ENCODE measurements at places on chromosomes 2 and 18.

- DNase-seq: peak; percentile 70
Measured at GRCh38 chr2:70111752-70112591, 24.7 kb downstream of the PCBP1 start.

DNA sequence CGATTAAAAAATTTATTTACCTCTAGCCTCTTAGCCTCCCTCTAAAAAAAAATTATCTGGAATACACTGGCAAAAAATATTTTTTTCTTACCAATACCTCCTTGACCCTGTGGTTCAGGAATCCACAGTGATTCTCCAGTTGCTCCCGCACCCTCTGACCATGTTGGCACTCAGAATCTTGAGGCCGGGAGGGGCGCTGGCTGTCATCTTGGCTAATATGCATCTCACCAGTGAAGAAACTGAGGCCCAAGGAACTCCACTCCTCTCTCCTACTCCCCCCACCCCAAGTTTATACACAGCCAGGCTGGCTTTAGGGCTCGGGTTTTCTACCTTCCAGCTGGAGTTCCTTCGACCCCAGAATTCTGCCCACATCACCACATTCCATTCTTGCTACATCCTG lies 97.8 kb upstream of the THOC1 start:
- DNase-seq: no peak

DNA sequence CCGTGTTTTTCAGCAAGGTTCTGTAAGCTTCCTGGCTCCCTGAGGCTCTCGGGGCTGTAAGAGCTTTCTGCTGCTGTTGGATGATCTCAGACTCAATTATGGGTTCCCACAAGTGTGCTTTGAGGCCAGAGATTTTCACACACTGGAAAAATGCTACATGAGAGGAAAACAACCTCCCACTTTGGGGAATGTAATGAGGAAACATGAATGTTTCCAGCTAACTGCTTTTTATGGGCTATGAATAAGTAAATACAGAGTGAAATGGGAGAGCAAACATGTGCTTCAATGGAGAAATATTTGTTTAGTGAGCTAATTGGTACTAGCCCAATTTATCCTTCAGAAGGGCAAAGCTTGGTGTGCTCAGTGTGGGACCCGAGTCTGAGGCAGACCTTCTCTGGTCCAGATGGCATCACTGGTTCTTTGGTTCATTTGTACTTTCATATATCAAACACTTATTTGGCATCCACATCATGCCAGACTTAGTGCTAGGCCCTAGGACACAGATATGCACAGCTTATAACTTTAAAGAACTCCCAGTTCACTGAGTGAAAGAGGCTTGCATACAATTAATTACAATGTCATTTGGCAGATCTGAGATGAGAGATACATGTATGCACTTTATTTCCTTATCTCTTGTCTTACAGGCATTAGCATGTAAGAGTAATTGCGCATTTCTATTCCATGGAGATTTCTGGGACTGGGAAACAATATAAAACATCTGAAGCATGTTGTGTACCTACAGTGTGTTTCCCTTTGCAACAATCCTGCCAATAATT lies 248.8 kb downstream of the RDH14 start:
- no peak for DNase-seq

GRCh38 chr18:2526329-2526728 lies 45.0 kb downstream of the METTL4 start:
- DNase-seq: peak; percentile 18

DNA sequence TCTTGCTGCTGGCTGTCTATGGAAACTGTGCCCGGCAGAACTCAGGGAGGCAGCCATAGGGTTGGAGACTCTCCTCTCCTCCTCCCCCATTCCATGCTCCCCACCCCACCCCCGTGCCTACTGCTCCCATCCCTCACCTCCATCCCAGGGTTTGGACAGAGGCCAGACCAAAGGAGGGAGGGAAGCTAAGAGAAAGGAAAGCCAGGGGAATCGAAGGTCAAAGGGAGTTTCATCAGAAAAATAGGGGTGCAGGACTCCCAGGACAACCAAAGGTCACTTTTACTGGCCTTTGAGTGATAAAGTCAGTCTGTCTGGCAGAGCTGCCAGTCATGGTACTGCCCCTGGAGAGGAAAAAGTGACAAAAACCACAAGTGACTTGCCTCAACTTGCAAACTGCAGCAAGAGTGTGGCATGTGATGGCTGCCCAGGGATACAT lies 187.3 kb upstream of the CTAGE1 start:
- no peak for DNase-seq

DNA sequence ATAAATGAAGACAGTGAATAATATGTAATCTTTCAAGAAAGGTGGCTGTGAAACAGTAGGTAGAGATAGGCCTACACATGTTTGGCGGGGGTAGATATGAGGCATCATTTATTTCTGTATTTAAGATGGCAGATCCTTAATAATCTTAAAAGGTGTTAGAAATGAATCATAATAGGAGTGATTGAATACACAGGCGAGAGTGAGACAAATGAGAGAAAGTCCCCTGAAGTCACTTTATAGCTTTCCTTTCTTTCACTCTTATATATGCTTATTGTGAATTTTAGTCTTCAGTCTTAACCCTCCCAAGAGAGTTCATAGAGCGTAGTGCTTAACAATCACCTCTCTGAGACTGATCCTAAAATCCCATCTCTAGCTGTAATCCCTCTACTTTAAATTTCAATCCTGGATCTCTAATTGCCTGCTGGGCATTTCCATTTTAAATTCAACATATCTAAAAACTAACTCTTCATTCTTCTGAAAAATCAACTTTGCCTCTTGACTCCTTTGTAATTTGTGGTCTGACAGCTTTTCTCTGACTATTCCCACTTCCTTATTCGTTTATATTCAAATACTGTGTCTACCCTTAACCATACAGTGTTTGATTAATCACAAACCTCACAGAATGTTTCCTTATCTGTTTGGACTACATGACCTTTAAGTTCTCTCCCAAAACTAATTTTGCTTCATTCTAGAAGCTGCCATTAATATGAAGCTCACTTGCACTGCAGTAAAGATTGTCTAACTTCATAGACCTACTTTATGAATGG lies 463.7 kb upstream of the FSIP2 start:
- peak; percentile 38 for DNase-seq

DNA sequence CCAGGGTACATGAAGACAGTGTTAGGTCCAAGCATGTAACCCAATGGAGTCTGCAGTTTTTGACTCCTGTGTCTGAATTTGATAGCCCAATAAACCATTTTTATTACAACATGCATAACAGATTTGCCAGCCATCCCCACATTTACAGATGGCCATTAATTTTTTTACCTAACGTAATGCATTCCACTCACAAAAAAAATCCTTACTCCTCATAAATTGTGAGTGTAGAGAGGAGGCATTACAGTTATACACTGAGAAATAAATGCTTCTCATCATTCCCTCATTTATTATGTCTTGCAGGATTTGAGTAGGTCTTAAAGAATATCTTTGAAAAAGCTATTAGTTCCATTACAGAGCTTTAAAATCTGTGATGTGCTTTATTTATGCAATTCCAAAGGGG lies 193.8 kb downstream of the CMPK2 start:
- no peak for DNase-seq

DNA sequence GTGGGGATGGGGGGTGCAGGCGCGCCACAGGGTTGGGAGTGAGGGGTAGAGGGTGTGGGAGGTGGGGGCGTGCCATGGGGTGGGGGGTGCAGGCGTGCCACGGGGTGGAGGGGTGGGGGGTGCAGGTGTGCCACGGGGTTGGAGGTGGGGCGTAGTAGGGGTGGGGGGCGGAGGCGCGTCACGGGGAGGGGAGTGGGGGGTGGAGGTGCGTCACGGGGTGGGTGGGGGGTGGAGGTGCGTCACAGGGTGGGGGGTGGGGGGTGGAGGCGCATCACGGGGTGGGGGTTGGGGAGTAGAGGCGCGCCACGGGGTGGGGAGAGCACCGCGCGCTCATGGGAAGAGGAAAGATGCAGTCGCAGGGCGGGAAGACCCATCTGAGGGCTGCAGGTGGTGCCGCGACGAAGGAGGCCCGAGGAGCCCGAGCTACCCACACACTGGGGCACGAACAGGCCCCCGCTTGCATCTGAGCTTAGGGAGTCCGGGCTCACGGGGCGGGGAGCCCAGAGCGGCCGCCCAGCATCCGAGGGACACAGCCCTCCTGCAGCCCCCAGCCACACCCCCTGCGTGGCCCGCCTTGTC lies 37.5 kb downstream of the SNED1 start:
- no peak for DNase-seq

DNA sequence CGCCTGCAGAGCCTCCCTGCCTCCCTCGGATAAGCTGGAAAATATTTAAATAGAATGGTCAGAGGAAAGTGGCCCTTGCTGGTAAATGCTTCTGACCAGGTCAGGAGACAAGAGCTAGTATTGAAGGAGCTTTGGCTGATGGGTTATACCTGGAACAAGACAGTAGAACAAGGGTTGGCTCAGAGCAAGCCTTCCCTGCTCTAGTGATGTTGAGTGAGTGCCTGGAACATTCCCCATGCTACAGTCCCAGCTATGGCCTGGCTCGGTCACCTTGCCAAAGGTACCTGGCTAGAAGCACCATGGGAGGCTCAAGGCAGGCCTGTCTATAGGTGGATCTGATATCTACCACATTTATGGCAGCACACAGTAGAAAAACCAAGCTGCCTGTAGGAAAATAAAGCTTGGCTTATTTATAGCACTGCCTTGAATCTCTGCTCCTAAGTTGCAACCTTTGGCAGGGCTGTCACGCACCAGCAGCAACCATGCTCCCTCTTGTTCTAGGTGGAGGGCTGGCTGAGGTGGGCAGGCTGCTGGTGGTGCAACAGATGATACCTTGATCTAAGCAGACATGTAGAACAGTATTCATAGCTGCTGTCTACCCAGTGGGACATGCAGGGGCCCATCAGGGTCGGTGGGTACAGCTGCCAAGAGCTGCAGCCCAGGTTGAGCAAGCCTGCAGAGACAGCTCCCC lies 66.7 kb upstream of the BCL2L11 start:
- DNase-seq: no peak

DNA sequence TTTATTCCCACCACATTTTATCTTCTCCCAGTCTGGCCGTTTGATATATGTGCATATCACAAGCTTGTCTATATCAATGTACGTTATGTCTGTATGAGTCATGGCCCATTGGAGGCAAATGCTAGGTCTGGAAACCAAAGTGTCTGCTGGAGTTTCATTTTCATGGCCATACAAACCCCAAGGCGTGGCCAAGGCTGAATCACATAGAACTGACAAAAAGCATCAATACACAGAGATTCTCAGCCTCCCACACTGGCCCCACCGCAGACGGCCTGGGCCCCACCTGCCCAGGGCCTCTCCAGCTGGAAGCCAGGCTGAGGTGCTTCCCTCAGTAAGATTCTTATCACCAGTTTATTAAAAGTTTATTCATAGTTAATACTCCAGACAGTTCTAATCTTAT lies 40.5 kb upstream of the SALL3 start:
- no peak for DNase-seq

DNA sequence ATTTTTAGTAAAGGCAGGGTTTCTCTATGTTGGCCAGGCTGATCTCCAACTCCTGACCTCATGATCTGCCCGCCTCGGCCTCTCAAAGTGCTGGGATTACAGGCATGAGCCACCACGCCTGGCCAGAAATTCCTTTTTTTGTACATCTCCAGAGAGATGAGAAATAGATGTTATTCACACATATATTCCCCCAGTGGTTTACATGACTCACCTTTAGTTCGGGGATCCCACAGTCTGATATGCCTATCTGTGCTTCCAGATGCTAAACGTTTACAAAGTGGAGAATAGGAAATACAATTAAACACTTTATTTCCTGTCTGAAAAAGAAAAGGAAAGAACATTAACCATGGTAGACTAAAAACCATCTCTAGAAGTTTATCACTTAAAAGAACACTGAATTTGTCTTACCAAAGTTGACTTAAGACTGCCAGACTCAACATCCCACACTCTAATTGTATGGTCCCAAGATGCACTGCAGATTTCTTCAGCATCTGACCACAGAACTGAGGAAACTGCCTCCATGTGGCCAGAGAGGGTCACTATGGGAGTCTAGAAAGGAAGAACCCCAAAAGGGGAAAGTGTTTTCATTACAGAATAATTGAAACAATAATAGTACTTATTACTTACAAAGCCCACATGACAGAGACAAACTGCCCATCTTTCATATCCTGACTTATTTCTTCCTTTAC lies 12.6 kb upstream of the ICA1L start:
- no peak for DNase-seq

DNA sequence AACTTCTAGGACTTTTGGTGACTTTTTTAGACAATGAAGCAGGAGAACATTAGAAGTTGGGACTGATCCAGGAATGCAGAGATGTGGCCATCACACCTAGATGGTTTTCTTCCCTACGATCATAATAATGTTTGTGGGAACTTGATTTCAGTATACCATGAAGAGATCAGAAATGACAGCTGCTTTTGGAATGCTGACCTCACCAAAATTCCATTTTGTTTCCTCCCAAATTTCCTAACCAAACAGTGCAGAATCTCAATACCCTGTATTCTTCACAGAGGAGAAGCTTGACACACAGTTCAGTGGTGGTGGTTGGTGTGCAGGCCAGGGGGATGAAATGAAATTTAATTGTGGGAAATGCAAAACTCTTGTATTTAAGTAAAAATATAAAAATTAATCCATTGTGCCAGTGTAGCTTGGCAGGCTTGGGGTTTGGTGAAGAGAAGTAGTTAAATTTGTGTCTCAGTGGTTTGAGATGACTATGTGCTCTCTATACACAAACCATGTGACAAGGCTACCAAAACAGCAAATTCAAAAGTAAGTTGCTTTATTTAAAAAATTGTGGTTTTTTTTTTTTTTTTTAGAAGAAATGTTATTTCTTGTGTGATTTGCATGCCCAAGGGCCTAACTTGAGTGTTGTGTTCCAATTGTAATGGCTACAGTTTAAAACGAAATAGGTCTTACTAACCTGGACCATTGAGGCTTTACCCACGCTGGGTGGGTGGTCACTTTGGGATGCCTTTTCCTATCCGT lies 252.4 kb downstream of the LPIN1 start:
- no peak for DNase-seq

GRCh38 chr18:12895626-12896025 lies 11.6 kb upstream of the PTPN2 start:
- DNase-seq: no peak

- DNase-seq: no peak
Measured at GRCh38 chr2:53793261-53793660, 6.4 kb downstream of the ERLEC1 start.

DNA sequence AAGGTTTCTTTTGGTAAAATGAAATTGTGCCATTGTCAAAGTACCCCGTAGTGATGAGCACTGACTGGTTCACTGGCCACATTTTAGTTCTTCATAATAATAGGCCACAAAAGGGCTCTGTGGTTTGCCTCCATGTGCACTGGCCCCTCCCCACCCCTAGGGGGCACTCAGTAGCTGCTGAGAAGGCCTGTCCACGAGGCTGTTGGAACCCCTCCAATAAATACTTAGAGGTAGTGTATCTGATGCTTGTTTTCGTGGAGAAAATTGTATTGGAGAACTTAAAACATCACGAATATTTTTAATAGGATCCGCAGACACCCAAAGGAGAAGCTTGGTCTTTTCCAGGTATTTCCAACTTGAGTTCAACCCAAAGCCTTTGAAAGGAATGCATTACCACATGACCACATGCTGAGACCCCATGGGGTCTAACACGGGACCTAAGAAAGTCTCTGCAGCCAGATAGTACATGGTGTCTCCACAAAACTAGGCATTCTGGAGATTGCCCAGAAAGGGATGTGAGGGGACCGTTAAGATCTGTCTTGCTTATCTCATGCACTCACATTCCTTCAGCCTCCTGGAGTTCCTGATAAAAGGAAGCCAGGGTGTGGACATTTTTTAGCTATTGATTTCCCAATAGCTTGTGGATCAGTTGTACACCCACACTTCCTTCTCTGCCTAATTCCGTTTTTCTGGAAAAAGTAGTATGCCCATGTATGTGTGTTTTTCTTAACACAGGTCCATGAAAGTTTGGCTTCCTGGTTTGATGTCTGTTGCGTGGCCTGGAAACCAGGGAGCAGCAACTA lies 28.5 kb upstream of the NOSTRIN start:
- DNase-seq: peak; percentile 53

Data from NCI-H82 (cell line).